Stimulated activated CD4-positive, alpha-beta T cell treated with anti-CD3 and anti-CD28 coated beads, Interleukin-15, amount 100 ng/mL, for 1 hour (primary cell): ENCODE measurements at places on chromosomes 5 and 9.

GRCh38 chr5:137360607-137361006 is 138.5 kb downstream of the SPOCK1 start:
- no peak for DNase-seq

- DNase-seq: peak; percentile 33
Observed at GRCh38 chr5:146447734-146448380, 724 bp downstream of the TCERG1 start.

- DNase-seq: no peak
Observed at GRCh38 chr5:21049901-21050300, 1061.9 kb upstream of the CDH18 start.

DNA sequence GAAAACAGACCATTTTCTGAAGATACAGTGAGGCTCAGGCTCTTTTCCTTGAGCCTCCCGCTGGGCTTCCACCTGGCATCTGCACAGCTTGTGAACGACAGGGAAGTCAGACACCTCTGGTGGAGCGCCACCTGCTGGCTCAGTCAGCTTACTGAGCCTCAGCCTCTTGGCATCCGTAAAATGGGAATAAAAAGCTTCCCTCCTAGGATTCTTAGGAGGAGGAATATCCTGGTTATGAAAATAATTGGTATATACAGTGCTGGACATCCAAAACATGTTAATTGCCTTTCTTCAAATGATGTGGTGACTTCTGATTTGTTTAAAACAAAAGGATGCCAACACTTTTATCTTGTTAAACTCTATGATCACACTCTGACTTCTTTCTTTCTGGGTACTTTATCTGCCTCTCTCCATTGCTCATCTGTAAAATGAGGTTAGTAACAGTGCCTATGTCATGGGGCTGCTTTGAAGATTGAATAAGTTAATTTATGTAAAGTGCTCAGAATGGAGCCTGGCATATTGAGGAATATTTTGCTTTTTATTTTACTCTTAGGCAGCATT is 67.5 kb downstream of the MAMDC2 start:
- peak; percentile 26 for DNase-seq

GRCh38 chr9:73839471-73839870 is 657.7 kb upstream of the RORB start:
- DNase-seq: no peak

DNA sequence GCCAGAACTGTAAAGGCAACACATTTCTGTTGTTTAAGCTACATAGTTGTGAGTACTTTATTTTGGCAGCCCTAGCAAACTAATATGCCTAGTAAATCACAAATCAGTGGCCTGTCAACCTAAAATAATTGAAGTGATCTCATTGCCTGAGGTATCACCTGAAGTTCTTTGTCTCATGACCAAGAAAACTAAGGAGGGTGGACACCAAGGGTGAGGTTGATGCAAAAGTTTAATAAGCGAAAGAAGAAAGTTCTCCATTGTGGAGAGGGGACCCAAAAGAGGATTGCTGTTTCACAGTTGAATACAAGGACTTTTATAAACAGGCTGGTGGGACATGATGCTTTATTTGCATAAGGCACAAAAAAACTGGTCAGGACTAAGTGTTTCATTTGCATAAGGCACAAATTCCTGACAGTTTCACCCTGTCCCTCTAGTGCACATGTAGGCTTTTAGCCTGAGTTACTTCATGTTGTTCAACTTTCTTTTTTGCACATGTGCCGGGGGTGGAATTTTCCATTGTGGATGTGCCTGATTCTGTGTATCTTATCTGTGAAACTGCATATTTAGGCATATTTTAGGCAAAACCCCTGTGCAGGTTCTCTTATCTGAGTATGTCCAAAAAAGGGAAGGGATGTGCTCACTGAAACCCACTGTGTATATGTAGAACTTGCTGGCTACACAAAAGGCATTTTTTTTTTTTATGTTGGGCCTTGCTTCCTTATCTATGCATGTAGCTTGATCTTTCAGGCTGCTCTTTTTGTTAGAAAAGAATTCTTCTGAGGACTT is 108.6 kb upstream of the RAI14 start:
- no peak for DNase-seq

DNA sequence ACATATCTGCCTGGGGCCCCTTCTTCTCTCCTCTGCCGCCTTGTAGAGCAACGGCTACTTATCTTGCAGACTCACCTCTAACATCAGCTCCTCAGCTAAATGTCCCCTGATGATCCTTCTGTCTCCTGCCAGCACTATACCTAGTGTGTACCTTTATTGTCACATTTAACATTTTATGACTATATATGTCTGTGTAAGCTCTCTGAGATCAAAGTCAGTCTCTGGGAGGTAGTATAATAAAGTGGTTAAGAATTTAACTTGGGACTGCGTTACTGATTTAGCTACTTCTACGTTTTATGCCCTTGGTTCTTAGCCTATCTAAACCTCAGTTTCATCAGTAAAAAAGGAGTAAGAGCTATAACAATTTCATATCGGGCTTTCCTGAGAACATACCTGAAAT is 2.2 kb downstream of the TMED7 start:
- no peak for DNase-seq

- no peak for DNase-seq
Observed at GRCh38 chr5:27748847-27749246, 710.5 kb upstream of the CDH9 start.
